ENCODE measurements at places on chromosomes 16 and 17.

DNA sequence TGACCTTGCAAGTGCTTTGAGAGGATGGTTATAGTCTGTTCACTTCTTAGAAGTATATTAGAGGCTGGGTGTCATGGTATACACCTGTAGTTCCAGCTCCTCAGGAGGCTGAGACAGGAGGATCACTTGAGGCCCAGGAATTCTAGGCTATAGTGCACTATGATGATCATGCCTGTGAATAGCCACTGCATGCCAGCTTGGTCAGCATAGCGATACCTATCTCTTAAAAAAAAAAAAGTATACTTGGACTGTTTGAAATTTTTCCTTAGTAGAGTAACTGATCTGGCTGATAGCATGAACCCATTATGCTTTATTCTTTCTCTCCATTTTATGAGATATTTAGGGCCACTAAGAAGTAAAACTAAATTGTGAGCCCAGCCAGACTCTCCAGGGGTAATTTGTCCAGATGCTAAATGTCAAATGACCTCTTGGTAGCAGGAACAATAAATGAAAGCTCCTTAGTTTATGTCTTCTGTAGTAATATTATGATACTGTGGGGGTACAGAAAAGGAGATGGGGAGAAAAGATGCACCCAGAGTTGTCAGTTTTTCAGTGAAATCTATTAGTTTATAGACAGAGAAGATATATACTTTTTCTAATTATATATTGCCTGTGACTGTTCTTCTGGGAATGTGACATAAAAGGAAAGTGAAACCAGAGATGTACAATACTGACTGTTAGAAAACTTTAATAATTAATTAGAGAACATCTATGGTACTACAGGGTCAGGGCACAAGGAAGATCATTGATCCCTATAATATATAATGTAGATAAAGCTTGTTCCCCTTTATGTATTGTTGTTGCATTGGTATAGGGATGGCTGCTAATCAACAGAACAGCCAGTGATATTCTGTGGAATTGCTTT lies 335.3 kb upstream of the TBX2 start:
- DNase-seq, result no peak

DNA sequence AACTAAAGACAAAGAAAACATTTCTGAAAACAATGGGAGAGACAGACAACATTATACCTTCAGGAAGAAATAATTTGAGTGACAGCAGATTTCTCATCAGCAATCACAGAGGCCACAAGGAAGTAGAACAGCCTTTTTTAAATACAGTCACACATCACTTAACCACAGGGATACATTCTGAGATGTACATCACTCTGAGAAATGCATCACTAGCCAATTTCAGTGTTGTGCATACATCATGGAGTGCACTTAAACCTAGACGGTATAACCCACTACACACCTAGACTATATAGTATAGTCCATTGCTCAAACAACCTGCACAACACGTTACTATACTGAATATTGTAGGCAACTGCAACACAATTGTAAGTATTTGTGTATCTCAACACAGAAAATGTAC lies 24.9 kb upstream of the ALOX12 start:
- DNase-seq, result no peak

GRCh38 chr17:55567240-55568214 lies 56.3 kb upstream of the SMIM36 start:
- no peak for DNase-seq

DNA sequence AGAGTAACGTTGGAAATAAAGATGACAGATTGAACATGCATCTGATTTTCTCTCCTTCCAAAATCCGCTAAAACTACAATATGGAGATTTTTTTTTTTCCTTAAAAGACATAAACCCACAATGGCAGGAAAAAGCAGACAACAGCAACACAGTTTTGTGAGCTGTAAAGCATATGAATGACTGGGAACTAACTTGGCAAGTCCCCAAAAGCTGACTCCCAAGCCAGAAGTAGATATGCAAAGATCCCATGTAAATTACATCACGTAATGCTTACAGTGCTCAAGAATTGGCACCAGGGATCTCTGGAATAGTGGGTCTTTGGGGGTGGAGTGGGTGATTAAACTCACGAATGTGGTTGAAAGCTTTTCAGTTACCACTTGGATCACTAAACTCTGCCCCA lies 106.6 kb downstream of the ELAC2 start:
- DNase-seq, result no peak

GRCh38 chr16:85227946-85228862 lies 115.9 kb upstream of the CIBAR2 start:
- DNase-seq, result peak; percentile 64

DNA sequence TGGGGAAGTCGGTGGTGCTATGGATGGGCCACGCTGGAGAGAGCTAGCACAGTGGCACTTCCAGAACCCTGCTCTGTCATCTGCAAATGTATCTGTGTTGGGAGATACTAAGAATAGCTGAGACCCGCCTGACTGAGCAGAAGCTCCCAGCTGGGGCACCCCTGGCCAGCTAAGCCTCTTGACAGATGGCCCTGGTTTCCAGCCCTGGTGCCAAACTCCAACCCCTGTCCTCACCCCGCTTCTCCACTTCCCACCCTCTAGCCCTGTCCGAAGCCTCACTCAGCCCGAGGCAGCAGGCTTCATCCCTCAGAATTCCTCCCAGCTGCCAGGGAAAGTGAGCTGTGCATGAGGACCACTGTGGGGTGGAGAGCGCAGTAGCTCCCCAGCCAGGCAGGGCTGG lies 124.4 kb downstream of the CCDC144A start:
- peak; percentile 33 for DNase-seq

DNA sequence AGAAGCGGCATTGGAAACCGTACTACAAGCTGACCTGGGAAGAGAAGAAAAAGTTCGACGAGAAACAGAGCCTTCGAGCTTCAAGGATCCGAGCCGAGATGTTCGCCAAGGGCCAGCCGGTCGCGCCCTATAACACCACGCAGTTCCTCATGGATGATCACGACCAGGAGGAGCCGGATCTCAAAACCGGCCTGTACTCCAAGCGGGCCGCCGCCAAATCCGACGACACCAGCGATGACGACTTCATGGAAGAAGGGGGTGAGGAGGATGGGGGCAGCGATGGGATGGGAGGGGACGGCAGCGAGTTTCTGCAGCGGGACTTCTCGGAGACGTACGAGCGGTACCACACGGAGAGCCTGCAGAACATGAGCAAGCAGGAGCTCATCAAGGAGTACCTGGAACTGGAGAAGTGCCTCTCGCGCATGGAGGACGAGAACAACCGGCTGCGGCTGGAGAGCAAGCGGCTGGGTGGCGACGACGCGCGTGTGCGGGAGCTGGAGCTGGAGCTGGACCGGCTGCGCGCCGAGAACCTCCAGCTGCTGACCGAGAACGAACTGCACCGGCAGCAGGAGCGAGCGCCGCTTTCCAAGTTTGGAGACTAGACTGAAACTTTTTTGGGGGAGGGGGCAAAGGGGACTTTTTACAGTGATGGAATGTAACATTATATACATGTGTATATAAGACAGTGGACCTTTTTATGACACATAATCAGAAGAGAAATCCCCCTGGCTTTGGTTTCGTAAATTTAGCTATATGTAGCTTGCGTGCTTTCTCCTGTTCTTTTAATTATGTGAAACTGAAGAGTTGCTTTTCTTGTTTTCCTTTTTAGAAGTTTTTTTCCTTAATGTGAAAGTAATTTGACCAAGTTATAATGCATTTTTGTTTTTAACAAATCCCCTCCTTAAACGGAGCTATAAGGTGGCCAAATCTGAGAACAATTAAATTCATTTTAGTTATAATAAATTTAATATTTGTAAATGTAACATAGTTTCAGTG lies 1.7 kb downstream of the HEXIM1 start:
- no peak for DNase-seq

GRCh38 chr17:79515646-79516571 lies 94.9 kb downstream of the RBFOX3 start:
- DNase-seq, result peak; percentile 16

GRCh38 chr16:9395958-9396359 lies 304.5 kb downstream of the HAPSTR1 start:
- no peak for DNase-seq

- DNase-seq, result no peak
Observed at GRCh38 chr16:70437582-70438557, 1.0 kb downstream of the ST3GAL2 start.

DNA sequence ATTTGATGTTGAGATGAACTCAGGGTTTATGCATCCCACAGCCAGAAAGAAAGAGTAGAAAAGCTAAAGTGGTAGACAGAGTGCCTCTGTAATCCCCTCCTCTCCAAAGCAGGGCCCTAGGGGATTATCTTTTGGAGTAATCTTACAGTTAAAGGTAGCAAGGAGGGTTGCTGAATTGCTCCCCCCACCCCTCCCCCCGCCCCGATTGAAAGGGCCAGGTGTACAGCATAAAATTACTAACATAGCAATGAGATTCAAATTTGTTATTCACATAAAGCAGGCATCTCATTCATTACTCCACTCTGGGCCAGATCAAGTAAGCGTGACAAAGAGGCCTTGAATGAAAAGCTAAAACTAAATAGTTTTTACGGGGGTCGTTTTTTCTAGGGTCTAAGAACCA lies 72.7 kb downstream of the STH start:
- no peak for DNase-seq

DNA sequence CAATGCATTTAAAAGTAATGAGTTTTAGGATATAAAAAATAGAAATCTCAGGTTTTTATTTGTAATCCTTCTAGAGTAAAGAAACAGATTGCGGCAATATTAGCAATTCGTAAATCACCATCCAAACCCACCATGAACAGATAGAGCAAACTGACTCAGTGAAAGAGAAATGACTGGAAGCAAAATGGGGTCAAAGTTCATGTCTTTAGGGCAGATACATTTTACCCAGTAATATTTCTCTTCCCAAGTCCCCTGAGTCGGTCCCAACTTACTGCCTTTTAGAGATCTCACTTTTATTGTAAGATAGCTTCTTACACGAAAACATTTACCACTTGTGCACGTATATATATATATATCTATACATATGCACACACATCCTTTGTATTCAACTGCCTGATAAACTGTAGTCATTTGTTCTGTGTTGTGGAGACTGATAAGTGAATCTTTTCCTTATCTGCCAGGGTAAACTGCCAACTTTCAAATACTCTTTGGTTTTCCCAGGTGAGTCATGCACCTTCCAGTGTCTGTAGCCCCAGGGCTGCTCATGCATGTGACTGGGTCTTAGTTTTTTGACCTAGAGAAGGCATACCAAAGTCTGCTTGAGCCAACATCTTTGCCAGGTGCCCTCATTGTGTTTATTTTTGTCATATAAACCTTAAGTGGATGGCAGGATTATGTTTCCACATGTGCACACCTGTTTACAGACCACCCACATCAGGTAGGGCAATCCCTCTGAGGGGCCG lies 7.8 kb upstream of the IRF8 start:
- DNase-seq, result no peak

GRCh38 chr16:1532081-1532760 lies 1.2 kb upstream of the TMEM204 start:
- DNase-seq, result no peak

GRCh38 chr16:65842067-65842466 lies 524.4 kb upstream of the CDH5 start:
- no peak for DNase-seq

DNA sequence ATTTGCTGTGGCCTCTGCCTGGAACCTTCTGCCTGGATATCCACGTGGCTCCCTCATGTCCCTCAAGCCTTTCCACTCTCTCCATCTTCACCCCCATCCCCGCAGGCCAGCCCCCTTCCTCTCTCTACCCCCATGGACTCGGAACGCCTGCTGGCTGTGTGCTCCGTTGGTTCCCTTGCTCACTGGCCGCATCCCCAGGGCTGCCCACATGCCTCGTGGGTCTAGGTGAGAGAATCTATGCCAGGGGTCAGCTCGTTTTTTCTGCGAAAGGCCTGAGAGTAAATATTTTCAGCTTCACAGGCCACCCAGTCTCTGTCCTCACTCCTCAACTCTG lies 12.0 kb downstream of the SLC5A10 start:
- no peak for DNase-seq

GRCh38 chr17:3167574-3167973 lies 29.7 kb upstream of the OR1A2 start:
- no peak for DNase-seq

DNA sequence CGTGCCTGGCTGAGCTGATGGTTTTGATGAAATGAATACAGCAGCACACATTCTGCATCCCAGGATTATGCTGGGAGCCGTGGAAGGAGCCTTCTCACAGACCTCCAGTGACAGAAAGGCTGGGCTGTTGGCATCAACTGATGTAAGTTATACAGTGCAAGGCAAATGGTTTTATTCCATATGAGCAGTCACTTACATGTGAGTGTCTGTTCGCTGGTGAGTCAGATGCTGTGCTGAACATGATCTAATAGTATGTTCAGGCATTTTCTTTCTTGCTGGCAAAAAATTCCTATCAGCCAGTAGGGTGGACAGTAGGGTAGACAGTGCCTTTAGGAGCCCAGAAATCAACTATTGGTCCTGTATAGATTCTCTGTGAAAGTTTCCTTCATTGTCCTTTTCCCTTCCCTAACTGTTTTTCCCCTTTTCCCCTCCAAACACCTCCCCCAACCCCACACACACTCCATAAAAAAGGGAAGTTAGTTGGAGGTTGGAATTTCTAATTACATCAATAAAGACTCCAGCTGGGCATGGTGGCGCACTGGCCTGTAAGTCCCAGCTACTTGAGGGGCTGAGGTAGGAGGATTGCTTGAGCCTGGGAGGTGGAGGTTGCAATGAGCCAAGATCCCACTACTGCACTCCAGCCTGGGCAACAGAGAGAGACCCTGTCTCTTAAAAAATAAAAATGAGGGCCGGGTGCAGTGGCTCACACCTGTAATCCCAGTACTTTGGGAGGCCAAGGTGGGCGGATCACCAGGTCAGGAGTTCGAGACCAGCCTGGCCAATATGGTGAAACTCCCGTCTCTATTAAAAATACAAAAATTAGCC lies 36.2 kb downstream of the LDHD start:
- DNase-seq, result no peak

DNA sequence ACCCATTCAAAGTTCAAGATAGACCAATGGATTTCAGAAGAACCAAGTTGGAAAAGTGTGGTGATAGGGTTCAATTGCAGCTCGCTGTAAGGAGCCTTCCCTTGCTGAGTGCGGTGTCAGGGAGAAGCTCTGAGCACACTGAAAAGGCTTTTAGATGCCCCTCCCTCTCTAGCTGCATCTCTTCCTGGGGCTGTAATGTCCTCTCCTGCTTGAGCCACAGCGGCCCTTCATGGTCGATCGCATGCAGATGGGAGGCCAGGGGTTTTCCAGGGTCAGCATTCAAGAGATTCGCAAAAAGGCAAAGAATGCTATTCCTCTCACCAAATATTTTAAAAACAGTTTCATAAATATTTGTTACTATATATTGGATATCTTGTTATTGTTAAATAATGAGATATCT lies 23.7 kb downstream of the ZC3H18 start:
- no peak for DNase-seq

DNA sequence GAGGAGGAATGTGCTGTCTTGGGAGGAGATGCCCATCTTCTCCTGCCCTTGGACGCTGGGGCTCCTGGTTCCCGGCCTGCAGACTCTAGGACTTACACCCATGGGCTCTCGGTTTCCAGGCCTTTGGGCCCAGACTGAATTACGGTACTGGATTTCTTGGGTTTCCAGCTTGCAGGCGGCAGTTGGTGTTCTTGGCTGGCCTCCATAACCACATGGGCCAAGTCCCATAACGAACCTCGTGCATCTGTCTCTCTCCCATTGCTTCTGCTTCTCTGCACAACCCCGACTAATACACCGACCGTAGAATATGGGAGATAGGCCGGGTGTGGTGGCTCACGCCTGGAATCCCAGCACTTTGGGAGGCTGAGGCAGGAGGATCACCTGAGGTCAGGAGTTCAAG lies 162.6 kb downstream of the SDK2 start:
- DNase-seq, result no peak
